ENCODE measurements at places on chromosomes 2 and 18.

GRCh38 chr2:120480346-120480902 lies 134.5 kb downstream of the INHBB start:
- DNase-seq: no peak

- no peak for DNase-seq
These were observed 56.3 kb downstream of the DIPK1C start for GRCh38 chr18:74400813-74401212.

- DNase-seq: no peak
These were observed 150.6 kb downstream of the EXOC6B start for GRCh38 chr2:72674982-72675915.

GRCh38 chr2:237870126-237870525 lies 10.7 kb downstream of the RAMP1 start:
- DNase-seq: no peak

GRCh38 chr18:31065036-31065773 lies 22.7 kb upstream of the DSC3 start:
- no peak for DNase-seq

DNA sequence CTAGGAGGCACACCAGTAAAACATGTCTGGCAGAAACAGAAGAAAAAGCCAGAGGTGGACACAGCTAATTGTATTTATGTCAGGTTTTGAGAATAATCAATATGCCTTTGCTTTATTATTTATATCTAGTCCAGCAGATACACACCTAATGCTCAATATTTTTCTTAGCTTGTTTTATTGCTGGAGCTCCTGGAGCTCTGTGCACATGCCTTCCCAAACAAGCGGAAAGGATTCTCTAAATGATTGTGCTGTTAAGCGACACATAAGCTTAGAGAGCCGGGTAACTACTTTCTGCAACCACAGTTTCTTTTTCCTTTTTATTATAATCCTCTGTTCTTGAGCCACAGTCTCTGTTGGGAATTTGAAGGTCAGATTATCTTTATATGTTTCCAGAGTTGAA lies 177.3 kb upstream of the ST6GAL2 start:
- no peak for DNase-seq

GRCh38 chr2:121093692-121094091 lies 191.3 kb downstream of the TFCP2L1 start:
- DNase-seq: no peak

GRCh38 chr2:52238782-52239181 lies 1206.8 kb upstream of the NRXN1 start:
- DNase-seq: no peak

GRCh38 chr18:56389190-56389589 lies 249.2 kb downstream of the TXNL1 start:
- no peak for DNase-seq

GRCh38 chr2:100262555-100263320 lies 59.6 kb downstream of the LONRF2 start:
- peak; percentile 57 for DNase-seq

DNA sequence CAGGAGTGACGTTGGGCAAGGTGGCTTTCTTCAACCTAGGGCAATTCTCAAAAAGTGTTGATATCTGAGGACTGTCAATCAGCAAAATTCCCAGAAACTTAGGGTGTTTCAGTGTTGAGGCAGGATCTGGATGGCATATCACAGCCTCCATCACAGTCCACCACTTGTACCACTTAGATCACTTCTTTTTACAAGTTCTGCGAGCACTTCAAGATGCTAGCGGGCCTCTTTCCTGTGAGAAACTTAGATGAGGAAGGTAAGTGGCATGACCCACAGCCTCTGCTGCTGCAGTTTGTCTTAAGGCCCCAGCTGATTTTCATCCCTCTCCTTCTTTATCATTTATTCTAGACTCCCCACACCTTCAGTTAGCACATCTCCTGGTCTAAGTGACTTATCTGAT lies 295.4 kb upstream of the ZNF521 start:
- DNase-seq: no peak

Data from activated CD4-positive, alpha-beta T cell treated with anti-CD3 and anti-CD28 coated beads, Interleukin-2, amount 50 U/mL, for 16 hours (primary cell).